ENCODE measurements at places on chromosomes 5 and 9.
A peak's percentile ranks its signal among the peaks of the same experiment; 100 is the strongest.

GRCh38 chr5:20041326-20042274 lies 53.6 kb upstream of the CDH18 start:
- DNase-seq: no peak

GRCh38 chr9:127946728-127947127 lies 9.1 kb upstream of the DPM2 start:
- DNase-seq: no peak

- DNase-seq: no peak
Measured at GRCh38 chr9:88535226-88536022, 446 bp downstream of the NXNL2 start.

DNA sequence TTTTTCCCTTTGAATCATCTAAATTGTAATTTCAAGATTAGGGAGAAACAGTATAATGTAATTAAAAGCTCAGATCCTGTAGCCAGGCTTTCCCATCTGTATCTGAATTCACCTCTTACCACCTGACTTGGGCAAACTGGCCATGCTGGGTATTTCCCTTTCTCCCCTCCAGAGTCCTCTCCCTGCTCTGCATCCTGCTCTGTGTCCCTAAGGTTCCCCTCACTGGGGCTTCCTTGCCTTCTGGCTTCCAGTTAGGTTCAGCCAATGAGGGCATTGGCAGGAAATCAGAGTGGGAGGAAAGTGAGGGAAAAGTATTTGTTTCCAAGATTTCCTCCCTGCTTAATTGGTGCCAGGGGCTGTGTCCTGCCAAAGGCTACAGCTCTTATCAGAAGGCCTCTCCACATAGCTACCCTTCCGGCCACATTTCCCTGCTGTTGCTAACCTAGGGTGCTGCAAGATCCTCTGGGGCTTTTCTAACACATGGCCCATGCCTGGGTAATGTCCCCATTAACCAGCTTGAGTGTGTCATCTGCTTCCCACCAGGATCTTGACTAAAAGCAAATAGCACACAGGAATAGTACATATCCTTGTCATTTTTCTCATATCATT lies 51.0 kb upstream of the MPDZ start:
- DNase-seq: no peak

- peak; percentile 28 for DNase-seq
Measured at GRCh38 chr9:98117984-98118639, 910 bp downstream of the TRIM14 start.

DNA sequence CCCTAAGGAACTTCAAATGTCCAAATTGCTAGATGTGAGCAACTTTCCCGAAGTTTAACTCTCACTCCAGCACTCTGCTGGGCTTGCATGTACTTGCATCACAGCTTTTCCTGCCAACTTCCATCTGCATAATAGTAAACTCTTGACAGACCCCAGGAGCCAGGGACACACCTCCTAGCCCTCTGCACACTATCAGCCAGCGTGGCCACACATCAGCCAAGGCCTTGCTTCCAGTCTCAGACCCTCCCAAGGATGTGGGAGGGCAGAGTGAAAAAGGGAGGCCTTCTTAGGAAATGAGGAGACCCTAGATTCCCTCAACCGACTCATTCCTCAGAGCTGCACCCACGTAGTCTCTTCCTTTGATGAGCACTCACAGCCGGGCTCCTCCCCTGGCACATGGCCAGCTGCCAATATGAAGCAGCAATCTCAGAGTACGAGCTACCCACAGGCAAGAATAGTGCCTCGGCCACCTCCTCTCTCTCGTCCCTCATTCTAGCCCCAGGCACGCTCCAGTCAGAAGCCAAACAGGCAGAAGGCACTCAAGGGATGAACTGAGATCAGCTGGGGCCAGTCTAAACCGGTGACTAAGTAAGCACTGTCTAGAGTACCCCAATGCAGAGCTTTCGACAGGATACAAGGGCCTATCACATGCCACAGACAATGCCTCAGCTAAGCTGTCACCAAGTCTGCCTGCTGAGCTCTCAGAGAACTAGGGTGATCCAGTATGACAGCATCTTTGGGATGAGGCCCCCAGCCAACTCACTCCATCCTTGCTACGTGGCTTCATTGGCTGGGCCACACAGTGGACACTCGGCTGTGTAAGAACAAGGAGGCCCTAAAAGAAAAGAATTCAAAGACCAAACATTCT lies 2.3 kb downstream of the P4HA2 start:
- no peak for DNase-seq

DNA sequence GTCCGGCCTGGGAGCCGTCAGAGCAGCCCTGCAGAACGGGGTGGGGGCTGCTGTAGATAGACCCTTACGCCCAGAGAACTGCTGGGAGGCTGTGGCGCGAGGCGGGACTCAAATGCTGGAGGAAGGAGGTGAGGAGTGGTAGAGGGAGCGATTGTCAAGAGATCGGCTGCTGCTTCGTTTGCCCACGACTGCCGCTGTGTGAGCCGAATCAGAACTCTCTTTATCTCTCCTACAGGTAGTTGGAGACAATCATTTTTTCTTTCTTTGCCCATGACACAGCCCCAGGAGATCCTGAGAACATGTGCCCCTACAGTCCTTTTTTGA lies 456 bp downstream of the ZNF79 start:
- DNase-seq: no peak

- DNase-seq: no peak
Measured at GRCh38 chr5:42502613-42503470, 79.6 kb downstream of the GHR start.

- DNase-seq: no peak
Measured at GRCh38 chr5:73198833-73199592, 26.0 kb downstream of the TMEM174 start.

GRCh38 chr9:132597073-132597775 lies 14.8 kb downstream of the BARHL1 start:
- no peak for DNase-seq

GRCh38 chr5:54725391-54726280 lies 208.1 kb downstream of the SNX18 start:
- DNase-seq: no peak

- DNase-seq: no peak
Measured at GRCh38 chr5:136047858-136048257, 19.1 kb downstream of the TGFBI start.

- no peak for DNase-seq
Measured at GRCh38 chr9:84990416-84990815, 320.9 kb downstream of the NTRK2 start.

DNA sequence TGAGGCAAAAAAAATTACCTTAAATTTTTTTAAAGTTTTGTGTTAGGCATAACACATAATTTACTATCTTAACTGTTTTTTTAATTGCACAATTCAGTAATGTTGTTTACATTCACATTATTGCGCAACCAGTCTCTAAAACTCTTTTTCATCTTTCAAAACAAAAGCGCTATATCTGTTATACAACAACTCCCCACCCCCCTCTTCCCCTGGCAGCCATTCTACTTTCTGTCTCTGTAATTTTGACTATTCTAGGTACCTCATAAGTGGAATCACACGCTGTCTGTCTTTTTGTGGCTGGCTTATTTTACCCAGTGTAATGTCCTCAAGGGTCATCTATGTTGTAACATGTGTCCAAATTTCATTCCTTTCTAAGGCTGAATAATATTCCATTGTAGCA lies 241.5 kb upstream of the DMRT1 start:
- DNase-seq: no peak

DNA sequence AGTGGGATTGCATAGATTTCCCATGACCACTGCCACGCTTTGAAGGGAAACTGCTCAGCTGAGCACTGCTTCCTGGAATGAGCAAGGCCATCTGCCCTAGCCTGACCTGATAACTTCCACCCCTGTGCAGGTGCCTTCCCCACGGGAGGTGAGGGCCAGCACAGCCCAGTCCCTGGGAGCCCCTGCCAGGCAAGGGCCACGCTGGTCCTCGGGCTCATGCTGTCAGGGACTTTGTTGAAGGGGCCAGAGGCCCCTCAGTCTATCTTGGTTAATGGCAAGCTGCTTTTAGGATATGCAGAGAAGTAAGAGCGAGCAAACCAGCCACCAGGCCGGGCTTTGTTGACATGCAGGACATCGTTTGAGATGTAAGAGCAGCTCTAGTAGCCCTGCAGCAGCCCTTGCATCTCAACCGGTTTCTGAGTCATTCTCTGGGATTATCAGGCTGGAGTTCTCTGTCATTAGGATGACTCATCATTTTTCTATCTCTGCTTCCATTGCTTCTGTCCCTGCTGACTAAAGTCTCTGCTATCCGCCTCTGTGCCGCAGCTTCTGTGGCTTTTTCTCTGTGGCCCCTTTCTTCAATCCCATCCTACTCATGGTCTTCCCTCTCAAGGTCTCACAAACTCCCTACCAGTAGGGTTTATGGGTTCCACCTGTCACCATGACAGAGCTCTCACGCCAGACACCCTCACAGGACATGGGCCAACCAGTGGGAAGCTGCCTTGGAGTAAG lies 30.6 kb upstream of the IQGAP2 start:
- no peak for DNase-seq

DNA sequence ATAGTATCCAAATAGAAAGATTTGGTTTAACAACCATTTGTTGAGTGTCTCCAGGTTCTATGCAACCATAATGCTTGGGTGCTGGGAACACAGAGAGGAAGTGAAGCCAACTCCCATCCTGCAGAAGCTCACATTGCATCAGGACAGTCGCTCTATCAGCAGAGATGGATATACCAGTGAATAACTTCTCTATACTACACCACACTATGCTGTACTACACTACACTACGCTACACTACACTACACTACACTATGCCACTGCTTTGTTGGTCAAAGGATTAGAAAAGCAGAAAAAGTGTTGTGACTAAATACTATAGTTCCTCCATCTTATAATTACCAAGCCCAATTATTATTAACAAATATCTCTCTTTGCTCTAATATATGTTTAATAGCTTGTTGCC lies 89.2 kb upstream of the PRRC1 start:
- no peak for DNase-seq

DNA sequence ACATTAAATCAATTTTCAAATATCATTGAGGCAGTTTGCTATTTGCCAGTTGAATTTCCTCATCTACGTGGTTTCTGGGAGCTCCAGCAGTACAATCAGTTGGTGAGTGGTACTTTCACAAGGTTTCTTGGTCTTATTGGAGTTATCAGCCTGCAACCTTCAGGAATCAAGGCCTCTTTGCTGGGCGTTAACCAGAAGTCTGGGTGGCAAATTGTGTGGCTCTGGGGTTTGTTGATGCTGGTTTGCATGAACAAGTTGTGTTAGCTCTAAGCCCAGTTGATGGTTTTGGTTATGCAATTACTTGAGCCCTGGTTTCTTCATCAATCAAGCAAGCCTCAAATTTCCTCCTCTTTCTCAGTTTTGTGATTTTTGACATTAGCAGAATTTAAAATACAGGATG lies 152.9 kb upstream of the ANKRD55 start:
- no peak for DNase-seq

DNA sequence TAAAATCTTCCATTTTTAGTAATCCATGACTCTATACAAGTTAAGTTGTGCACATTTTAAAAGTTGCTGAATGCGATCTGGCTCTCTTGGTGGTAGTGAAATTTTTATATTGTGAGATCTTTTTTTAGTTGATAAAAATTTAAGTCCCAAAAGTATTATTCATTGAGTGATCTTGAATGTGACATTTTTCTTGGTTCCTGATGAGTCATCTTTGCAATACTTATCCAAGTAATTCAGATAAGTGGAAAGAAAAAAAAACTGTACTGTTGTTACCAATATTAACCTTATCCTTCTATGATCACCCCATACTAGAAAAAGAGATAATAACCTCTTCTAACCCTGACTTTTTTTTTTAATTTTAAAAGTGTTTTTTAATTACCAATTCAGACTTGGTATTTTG lies 601.3 kb downstream of the PSAT1 start:
- DNase-seq: no peak

DNA sequence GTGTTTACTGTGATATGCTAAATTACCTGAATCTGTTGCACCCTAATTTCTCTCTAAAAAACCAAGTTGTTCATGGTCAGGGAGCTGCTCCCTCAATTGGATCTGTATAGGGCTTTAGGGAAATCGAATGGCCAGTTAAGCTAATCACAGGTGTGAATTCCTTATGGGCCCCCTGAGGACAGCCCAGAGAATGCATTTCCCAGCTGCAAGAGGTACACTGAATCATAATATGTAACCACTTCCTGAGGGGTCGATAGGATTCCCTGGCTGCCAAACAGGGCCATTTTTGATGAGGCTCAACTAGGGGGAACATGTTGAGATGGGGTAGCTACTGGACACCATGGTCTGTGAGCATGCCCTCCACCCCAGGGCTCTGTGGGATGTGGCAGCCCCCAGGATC lies 478.6 kb downstream of the CCDC171 start:
- no peak for DNase-seq

GRCh38 chr5:144236499-144236898 lies 65.8 kb downstream of the KCTD16 start:
- no peak for DNase-seq

- no peak for DNase-seq
Measured at GRCh38 chr9:105930011-105930627, 235.8 kb downstream of the TMEM38B start.

DNA sequence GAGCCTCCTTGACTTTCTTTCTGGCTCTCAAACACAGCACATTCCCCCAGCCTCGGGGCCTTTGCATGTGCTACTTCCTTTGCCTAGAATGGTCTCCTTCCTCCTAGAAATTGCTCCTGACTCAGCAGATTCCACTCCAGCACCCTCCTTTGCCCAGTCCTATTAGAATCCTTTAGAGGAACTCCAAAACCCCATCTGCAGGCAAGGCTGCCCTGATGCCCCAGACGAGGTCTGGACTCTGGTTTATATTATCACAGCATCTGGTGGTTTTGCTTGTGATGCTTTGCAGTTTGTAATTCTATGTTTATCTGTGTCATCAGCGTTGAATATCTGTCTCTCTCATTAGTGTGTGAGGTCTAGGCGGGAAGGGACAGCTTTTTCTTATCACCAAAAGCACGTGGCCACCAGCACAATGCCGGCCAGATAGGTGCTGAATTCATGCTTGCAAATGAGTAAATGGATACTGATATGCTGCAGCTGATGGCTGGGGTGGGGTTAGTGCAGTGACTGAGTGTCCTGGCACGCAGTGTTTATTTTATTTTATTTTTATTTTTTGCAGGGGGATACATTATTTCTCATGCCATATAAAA lies 30.0 kb upstream of the ANKH start:
- DNase-seq: no peak

- DNase-seq: no peak
Measured at GRCh38 chr9:124594225-124594624, 87.0 kb upstream of the NR5A1 start.

GRCh38 chr5:137172258-137172657 lies 326.9 kb downstream of the SPOCK1 start:
- DNase-seq: no peak

- no peak for DNase-seq
Measured at GRCh38 chr5:66897356-66897755, 299.2 kb downstream of the CD180 start.

DNA sequence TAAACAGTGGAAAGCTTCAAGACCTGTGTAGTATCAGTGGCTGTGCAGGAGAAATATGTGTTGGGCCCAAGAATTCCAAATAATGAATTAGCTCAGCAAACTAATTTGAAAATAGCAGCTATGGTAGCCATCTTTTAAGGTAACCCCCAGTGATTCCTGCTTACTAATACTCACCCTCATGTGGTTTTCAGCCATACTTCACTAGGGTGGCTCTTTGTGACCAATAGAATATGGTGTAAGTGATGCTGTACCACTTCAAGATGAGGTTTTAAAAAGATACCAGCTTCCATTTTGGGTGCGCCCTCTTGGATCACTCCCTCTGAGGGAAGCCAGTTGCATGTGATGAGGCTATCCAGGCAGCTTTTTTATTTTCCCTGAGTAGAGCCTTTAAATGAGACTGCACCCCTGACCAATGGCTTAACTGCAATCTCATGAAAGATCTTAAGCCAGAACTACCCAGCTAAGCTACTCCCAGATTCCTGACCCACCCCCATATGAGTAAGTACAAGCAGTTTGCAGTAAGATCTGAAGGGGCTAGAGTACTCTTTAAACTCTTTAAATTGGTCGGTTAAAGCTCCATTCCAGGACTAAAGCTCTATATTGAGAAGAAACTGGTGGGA lies 58.3 kb downstream of the UHRF2 start:
- no peak for DNase-seq

- DNase-seq: no peak
Measured at GRCh38 chr9:117290856-117291622, 123.8 kb downstream of the ASTN2 start.
